ENCODE measurements at places on chromosomes 12 and 14. TPM values are rescaled to one million over a fixed set of nuclear protein-coding genes. Genes with fewer than 3 reads are reported as not detected.
A peak's percentile ranks its signal among the peaks of the same experiment; 100 is the strongest.

DNA sequence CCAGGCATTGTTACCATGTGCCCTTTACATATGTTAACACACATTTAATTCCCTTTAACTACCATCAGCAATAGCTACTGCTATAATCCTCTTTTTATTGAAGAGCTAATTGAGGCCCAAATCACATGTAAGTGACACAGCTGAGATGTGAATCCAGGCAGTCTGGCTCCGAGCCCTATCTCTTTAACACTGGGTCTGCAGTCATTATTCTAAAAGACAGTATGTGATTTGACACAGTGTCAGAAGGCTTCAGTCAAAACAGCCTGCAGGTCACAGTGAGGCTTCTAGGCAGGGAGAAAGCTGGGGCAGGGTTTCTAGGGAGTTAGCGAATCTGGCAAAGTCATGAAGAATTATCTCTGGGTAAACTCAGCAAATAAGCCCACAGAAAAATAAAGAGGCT lies 148.2 kb downstream of the KIF21A start:
- DNase-seq, result no peak

- DNase-seq, result peak; percentile 41
Observed at GRCh38 chr12:122721057-122721545, 4.5 kb upstream of the HCAR3 start.

- no peak for DNase-seq
Observed at GRCh38 chr12:3671330-3672112, 81.4 kb downstream of the CRACR2A start.

DNA sequence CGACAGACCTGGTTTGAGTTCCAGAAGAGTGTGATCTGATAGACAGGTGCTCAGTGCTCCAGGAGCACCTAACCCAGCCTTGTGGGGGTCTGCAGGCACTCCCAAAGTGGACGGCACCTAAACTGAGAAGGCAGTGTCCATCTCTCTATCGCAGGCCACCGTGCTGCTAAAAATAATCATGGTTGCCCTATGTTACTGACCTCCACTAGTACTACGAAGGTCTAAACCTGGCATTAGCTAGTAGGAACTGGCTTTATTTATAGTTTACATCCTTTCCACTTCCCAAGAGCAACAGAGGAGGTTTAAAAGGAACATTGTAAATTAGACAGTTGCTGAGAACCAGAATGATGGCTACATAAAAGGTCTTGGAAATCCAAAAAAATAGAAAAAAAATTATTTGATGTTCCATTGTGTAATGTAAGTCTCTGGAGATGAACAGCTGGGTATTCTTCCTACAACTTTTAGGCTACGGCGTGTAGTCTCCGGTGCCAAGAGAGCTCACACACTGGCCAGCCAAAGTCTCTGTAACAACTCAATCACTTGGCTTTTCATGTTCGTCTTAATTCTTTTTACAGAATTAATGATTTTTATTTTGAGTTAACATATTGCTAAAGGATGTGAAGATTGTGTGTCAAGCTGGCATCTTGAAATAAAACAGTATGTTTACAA lies 27.3 kb downstream of the PPFIBP1 start:
- DNase-seq, result peak; percentile 38

DNA sequence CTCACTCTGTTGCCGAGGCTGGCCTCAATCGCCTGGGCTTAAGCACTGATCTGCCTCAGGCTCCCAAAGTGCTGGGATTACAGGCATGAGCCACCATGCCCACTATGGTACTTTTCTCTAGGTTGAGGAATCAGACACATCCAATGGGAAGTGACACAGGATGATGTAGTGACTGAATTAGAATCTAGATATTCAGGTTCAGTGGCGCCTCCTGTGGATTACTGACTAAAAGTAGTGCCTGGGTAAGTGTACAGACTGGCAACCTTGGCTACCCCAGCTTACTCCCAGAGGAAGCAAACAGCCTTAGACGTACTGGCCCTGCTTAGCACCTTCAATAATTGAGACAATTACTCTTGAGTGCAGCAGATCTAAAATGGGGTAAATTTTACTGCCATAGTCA lies 22.8 kb downstream of the GALNT8 start:
- DNase-seq, result no peak

DNA sequence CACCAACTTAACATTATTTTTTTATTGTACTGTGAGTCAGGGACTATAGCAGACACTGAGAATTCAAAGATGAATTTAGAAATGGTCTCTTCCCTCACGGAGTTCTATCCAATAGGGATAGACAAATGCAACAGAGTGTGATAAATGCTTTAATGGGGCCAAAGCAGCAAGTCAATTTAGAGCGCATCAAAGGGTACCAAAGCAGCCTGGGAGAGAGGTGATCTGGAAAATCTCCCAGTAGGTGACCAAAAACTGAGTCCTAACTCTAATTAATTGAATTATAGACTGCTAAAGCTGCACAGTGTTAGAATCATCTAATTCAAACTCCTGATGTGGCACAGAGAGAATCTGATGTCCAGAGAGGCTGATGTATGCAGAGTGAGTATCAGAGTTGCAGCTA lies 2.6 kb downstream of the LIN7A start:
- no peak for DNase-seq

DNA sequence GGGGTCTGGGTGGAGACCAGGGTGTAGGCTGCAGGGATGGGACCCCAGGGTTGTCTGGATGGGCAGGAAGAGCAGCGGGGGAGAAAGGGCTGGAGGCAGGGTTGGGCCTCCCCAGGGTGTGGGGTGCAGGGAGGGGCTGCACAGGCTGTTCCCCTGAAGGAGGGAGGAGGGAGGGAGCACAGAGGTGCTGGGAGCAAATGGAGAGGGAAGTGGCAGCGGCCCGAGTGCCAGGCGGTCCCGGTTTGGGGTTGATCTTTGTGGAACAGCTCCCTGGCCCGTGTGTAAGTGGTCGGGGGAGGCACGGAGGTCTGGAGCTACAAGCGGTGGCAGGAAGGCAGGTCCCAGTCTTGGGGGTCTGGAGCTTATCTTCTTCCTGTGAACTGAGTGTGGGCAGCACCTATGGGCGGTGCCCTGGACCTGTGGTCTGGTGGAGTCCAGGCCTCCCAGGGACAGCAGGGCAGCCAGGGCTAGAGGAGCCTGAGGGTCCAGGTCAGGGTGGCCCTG lies 391.6 kb downstream of the TMEM121 start:
- no peak for DNase-seq

- no peak for DNase-seq
Observed at GRCh38 chr12:52772188-52772587, 5.0 kb downstream of the KRT76 start.

- DNase-seq, result no peak
Observed at GRCh38 chr14:53285821-53286220, 132.7 kb upstream of the DDHD1 start.

GRCh38 chr12:93348575-93349435 lies 28.9 kb upstream of the NUDT4 start:
- no peak for DNase-seq

DNA sequence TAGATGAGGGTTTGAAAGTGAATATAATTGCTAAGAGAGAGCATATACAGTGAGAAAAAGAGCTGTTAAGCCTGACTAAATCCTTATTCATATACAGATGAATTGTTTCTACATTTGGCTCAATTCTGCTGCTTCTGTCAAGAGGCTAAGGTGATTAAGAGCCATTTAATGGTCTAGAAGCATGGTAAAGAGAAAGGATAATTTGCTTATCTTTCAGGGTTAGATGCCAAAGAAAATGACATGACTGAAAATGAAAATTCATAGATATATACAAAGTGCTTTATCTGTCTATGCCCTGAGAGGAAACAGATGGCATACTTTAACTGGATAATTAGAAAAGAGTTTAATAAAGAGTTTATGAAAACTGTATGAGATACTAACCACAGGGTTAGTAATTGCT lies 834.9 kb downstream of the SLC6A15 start:
- no peak for DNase-seq

DNA sequence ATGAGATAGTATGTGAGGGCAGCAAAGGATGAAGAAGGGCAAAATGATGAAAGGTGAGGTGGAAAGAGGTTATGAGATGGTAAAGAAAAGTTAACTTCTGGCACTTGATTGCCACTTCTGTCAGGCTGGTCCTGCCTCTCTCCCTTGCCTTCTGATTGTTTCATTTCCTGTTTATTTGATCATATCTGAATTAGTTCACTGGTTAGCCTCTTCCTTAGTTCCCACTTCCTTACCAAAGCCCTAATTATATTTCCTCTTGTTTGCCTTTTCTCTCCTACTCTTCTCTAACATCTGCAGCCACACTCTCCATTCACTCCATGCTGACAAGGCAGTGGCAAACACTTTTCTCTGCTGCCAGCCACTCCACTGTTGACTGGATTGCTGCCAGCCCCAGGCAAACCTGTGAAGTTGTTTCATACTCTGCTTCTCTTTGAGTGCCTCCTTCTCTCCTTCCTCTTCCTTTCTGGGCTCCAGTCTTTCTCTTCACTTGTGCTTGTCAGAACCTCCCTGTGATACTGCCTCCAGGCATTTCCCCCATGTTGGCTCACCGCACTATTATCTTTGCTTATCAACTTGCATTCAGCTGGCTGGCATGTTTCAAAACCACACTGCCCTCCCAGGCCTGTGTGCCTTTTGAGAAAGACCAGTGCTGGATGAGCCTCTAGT lies 8.1 kb downstream of the PNP start:
- peak; percentile 48 for DNase-seq

- no peak for DNase-seq
Observed at GRCh38 chr14:31181271-31181670, 26.3 kb downstream of the HECTD1 start.

DNA sequence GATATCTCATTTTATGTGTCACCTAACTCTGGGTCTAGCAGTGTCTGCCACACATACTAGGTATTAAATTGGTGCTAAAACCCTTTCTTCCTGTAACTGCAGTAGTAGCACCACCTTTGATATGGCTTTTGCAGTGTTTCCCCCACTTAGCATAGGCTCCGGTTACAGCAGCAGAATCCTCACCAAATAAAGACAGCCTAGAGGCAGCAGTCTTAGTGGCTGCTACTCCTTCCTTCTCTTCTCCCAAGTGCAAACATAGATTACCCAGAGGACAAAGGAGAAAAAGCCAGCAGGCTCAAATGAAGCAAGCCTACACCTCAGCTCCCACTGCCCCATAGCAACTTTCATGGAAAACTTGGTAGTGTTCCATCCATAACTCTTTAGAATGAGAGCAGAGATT lies 30.1 kb upstream of the ABCC9 start:
- DNase-seq, result no peak

DNA sequence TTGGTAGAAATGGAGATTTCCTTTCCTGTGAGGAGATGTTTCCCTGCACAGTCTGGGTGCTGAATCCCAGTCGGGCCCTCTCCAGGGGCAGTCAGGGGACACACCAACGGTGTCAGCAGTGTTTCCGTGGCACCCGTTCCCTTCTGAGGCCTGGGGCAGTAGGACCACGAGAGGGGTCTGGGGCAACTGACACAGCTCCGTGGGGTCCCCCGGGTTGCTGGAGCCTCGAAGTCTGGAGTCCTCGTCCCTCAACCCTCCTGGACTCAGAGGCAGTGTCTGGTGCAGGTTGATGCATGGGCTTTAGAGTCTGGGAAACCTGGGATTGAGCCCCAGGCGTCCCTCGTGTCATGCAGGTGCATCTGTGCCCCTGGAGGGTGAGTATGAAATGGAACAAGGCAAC lies 327.3 kb downstream of the ADGRD1 start:
- no peak for DNase-seq

GRCh38 chr14:63275611-63276010 lies 43.1 kb downstream of the GPHB5 start:
- no peak for DNase-seq

- DNase-seq, result no peak
Observed at GRCh38 chr14:72864712-72865365, 29.1 kb downstream of the DPF3 start.

GRCh38 chr14:73789989-73790581 lies 61.5 kb upstream of the PTGR2 start:
- peak; percentile 96 for DNase-seq

GRCh38 chr12:113619202-113619601 lies 147.5 kb upstream of the LHX5 start:
- DNase-seq, result no peak

DNA sequence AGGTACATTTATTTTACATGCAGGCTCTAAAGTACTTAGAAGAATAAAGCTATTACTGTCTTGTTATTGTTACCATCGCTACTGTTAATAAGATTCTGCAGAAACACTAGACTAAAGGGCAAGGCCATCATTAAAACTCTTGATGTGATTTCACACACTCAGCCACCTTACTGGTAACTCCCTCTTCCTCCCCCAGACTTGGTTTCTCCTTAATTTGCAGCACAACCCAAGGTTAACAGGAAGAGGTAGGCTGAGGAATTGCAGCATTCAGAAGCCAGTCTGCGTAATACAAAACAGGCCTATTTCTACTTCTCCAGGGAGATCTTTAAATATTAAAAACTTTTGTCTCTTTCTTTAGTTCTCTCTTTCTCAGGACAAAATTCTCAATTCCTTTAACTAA lies 210.3 kb downstream of the BTG1 start:
- DNase-seq, result no peak

GRCh38 chr12:52837413-52837741 lies 3.3 kb upstream of the KRT79 start:
- peak; percentile 92 for DNase-seq

- no peak for DNase-seq
Observed at GRCh38 chr14:96889091-96889490, 91.9 kb downstream of the VRK1 start.

DNA sequence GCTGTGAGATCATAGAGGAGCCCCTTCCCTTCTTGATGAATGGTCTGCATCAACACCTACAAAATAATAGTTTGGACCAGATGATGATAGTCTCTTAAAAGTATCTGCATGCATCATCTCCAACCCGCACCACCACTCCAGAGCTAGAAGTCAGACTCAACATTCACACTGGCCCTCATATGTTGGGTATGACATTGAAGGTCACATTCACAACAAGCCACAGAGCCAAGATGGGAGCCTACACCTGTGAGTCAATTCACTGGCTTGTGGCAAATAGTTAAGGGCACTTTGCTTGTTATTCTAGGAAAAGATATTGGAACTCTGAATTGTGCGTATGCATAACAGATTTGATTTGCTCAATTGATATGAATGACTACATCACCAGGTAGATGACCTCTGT lies 1197.9 kb downstream of the VRK1 start:
- DNase-seq, result no peak

- peak; percentile 43 for DNase-seq
Observed at GRCh38 chr14:100104523-100105300, 39.5 kb downstream of the EVL start.

- peak; percentile 52 for DNase-seq
Observed at GRCh38 chr14:61466249-61466904, 145.0 kb downstream of the PRKCH start.

MEG3 gene
- 4.8 TPM for total RNA-seq

TEX52 gene
- not detected for total RNA-seq

DDX51 gene
- total RNA-seq, result 5.8 TPM

LETMD1 gene
- 20.8 TPM for total RNA-seq

IKZF4 gene
- total RNA-seq, result 0.22 TPM

SINHCAF gene
- 37.5 TPM for total RNA-seq

CD163 gene
- total RNA-seq, result under 0.01 TPM

ADAMTS20 gene
- total RNA-seq, result not detected

ADAM21 gene
- total RNA-seq, result under 0.01 TPM

CABP1 gene
- under 0.01 TPM for total RNA-seq

ACSM4 gene
- total RNA-seq, result not detected

LRIG3 gene
- total RNA-seq, result 36.9 TPM

WNT1 gene
- total RNA-seq, result not detected

LEMD3 gene
- total RNA-seq, result 23.0 TPM

MBD6 gene
- 6.9 TPM for total RNA-seq

MMP17 gene
- total RNA-seq, result 9.9 TPM

POTEM gene
- not detected for total RNA-seq

ANO2 gene
- 84.1 TPM for total RNA-seq

LTBP2 gene
- total RNA-seq, result 6.2 TPM
